ENCODE measurements at places on chromosomes 13 and 19.

DNA sequence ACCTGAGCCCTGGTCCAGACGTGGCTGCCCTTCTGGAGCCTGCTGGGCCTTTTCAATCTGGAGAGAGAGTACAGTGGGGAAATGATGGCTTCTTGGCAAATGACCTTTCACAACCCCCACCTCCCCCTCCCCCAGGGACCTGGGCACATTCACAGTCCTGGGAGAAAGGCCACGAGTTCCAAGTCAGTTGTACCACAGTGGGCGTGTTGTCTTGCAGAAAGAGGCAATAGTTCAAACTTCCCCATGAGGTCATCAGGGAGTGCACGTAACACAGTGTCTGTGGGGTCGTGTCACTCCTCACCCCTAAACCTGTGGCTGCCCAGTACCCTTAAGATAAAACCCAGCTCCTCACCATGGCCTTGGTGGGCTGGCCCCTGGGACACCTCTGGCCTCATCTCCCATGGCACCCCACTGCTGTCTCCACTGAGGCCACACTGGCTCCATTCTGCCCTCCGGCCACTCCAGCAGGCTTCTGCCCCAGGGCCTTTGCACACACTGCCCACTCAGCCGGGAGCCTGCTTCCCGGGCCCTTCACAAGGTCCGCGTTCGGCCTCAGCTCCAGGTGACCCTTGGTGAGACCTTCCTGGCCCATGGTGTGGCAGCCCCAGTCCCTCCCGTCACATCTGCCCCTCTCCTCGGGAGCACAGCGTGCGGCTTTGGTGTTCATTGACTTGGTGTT lies 13.3 kb downstream of the PLIN4 start:
- no peak for DNase-seq

- DNase-seq, result no peak
These were observed 1.5 kb downstream of the TTC9B start for GRCh38 chr19:40216777-40217026.

DNA sequence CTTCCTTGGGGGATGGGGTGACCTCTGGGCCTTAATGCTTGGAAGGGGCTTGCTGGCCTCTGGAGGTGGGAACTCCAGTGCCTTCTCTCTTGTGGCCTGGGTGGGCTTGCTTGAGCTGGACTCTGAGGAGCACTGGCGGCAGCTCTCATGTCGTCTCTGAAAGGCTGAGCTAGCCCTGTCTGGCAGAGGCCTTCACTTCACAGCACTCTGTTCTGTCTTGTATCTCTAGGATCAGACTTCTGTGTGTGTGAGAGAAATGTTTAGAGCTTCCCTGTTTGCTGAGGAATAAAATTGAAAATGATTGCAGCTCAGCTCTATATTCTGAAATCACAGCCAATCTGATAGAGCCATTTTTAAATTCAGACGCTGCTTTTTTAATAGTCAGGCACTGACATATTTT lies 185.3 kb downstream of the KCNRG start:
- no peak for DNase-seq

DNA sequence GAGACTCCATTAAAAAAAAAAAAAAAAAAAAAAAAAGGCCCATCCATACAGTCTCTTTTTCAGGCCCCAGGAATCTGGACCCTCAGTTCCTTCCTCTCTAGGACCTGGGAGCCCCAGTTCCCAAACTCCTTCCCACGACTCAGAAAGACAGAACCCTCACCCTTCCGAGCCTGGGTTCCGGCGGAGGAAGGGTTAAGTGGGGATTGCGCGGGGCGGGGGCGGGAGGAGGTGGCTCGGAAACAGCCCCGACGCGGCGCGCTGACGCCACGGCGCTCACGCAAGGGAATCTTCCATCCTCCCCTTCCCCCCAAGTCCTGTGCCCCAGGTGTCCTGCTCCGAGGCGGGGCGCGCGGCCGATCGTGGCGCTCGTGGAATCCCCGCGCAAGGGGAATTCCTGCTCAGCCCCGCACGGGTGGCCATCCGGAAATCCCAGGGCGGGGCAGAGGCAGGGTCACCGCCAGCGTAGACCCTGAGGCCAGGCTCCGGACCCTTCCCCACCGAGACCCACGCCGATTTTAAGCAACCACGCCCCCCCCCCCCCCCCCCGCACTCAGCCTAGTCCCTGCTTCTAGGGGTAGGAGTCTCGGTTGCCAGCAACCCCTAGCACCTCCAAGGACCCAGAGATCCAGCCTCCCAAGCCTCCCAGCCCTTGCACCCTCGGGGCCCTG lies 659 bp downstream of the NFKBID start:
- peak; percentile 75 for DNase-seq

- no peak for DNase-seq
These were observed at the start of gene CCDC70 for GRCh38 chr13:51861723-51862300. Gene CCDC70, plus strand, starts transcription at chr13:51861969. Its CDS starts 3,443 bp downstream, at chr13:51865412.

- DNase-seq, result no peak
These were observed 7.3 kb downstream of the ACOD1 start for GRCh38 chr13:76955661-76956060.

GRCh38 chr19:2811221-2811722 lies 8.4 kb upstream of the ZNF554 start:
- DNase-seq, result no peak

DNA sequence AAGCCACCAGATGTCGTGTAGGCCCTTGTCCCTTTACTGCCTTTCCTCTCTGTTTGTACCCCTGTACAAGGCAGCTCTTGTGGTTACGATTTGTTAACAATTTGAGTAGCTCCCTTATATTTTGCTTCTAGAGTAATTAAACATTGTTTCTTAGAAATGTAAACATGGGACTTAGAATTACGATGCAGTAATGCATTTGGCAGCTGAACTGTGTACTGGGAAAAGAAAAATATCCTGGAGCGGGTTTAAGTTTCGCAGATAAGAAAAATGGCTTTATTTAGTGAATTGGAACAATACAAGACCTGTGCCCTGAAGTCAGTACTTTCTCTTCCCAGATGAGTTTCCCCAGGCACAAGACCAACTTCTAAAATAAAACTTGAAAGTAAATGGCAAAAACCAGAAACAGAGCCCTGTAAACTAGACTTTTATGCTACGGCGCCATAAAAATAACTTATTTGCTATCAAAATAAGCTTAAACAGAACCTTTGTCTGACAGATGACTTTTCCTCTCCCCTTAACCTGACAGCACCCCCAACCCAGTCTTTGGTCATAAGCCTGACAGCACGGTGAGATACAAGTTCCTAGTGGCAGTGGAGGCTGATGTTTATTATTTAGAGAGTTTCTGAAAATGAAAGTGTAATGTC lies 63.0 kb downstream of the LRCH1 start:
- no peak for DNase-seq

DNA sequence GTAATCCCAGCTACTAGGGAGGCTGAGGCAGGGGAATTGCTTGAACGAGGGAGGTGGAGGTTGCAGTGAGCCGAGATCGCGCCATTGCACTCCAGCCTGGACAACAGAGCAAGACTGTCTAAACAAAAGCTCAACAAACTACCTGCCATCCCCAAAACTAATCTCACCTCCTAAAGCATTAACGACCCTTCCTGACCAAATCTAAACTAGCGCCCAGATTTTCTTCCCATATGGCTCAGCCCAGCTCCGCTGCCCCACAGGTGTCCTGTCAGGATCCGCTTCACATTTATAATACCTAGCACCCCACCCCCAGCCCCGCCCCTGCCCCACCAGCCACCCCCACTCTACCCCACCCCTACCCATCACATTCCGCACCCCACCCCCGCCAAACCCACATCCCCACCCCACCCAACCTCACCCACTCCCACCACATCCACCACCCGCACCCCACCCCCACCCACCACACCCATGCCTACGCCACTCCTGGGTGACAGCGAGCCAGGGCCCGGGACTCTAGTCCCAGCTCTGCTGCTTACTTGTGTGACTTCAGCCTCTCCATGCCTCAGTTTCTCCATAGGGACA lies 599 bp downstream of the C19orf12 start:
- no peak for DNase-seq

DNA sequence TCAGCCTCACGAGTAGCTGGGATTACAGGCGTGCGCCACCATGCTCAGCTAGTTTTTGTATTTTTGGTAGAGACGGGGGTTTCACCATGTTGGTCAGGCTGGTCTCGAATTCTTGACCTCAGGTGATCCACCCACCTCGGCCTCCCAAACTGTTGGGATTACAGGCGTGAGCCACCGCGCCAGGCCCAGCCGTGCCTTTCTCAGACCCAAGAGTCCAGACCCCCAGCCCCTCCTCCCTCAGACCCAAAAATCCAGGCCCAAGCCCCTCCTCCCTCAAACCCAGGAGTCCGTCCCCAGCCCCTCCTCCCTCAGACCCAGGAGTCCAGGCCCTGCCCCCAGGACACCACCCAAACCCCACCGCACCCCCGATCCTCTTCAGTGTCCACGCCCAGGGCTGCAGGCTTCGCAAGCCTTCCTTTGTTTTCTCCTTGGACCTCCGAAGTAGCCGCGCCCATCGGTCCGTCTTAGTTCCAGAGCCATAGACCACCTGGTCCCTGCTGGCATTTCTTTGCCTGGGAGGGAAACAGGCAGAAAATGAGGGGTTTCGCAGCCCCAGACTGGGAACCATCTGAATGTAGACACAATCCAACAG lies 3.7 kb downstream of the TMC4 start:
- DNase-seq, result no peak

DNA sequence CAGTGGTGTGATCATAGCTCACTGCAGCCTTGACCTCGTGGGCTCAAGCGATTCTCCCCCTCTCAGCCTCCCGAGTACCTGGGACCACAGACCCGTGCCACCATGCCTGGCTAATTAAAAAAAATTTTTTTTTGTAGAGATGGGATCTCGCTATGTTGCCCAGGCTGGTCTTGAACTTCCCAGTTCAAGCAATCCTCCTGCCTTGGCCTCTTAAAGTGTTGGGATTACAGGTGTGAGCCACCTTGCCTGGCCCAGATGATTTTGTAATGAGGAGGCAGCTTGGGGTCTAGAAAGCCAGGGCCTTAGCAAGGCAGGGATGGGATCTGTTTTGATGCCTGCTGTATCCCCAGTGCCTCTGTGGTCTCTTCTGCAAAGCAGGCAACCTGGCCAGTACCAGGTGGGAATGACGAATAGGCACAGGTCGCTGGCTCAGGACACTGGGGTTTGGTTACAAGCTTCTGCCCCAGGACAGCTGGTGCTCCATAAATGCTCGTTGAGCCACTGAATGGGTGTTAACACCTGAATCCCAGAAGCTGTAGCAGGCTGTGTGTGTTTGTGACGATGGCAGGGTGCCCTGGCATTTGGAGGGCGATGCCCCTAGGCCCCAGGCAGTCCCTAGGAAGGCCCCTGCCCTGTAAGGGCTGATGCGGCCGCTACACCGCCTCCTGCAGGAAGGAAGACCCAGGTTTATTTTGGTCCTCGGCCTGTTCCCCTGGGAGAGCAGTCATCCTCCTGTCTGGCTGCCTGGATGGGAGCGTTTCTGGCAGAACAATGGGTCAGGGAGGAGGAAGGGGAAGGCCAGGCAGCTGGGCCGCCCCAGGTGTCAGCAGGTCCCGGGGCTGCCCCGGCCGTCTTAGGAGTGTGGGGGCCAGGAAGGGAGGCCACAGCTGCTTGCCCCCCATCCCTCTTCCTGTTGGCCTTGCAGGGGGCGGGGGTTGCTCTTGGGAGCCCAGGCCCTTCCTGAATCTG lies 8.6 kb downstream of the TNFAIP8L1 start:
- DNase-seq, result no peak
